ENCODE measurements at places on chromosomes 11 and 22.

DNA sequence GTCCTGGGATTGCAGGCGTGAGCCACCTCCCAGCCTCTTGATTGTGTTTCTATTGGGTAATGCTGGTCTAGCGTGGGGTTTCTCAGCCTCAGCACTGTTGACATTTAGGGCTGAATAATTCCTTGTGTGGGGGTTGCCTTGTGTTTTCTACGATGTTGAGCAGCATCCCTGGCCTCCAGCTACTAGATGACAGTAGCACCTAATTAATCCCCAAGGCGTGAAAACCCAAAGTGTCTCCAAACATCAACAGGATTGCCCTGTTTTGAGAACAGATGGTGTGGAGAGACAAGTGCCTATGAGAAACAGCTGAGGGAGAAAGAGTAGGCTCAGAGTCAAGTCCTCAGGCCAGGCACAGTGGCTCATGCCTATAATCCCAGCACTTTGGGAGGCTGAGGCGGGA lies 67.2 kb downstream of the SGSM1 start:
- no peak for DNase-seq

DNA sequence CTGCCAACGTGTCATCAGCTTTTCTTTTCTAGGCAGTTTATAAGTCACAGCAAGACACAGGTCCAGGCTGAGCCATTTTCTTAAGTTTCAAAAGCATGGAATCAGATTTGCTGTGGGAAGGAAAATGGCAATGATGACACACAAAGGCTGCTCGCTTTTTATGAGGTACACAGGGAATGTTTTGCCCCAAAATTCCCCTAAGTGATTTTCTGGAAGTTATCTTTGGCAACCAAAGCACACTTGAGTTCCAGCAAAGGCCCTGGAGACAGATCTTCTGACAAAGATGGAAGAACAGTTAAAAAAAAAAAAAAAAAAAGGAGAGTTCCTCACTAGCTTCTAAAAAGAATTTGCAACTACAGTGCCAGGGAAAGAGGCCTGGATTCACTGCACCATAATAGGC lies 260.8 kb downstream of the LARGE1 start:
- no peak for DNase-seq

DNA sequence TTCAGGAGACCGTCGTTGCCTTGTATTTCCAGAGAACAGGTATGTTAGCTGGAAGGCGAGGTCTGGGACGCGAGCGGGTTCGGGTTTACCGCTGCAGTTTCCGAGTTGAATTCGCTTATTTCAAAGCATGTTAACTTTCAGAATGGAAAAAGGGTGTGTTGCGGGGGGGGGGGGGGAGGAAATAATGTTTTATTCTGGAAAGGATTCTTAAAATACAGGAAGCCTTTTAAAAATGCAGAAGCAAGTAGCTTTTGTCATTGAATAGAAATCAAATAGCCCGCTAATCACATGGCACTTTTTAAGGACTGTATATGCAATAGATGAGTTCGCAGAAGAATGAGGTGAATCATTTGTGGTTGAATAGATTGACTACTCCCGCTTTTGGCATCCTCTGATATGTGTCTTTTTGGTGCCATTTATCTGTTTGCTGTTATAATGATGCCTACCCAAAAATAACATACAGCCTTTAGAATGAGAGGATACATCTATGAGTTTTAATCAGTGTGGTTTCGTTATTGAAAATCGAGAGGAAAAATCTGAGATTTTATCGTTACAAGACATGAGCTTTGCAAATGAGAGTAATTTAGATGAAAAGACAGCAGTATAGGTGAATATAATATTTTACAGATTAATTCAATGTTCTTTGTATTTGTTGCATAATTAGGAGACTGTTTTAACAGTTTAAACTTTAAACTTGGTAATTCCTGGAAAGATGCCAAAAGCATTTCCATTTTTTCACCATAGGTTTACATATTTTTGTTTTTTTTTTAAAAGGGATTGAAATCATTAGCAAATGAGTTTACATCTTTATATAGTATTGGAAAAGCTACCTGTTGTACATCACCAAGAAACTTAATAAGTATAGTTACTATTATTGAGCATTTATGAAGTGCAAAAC lies 1.7 kb downstream of the PDE3B start:
- no peak for DNase-seq

- DNase-seq, result no peak
Observed at GRCh38 chr22:37627545-37627944, 11.9 kb upstream of the SH3BP1 start.

DNA sequence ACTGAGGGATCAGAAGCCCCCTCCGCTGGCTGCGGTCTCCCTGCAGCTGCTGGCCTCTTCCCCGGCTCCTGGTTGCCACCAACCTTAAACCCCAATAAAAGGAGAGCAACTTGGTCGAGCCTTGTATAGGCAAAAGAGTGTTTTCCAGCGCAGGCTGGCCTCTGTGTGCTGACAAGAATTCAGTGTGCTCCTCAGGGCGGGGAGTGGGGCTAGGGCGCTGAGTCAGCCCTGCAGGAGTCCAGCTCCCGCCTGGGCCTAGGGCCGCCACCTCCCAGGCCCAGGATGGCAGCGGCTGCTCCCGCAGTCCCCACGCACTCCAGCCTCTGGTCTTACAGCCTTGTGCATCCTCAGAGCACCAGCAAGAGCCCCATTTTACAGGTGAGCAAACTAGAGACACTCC lies at the start of gene SHISAL1:
SHISAL1 (minus strand) TSS at position 186 of the 400 bp plus-strand sequence. CDS start 12,006 bp downstream, outside the sequence.
- DNase-seq, result no peak

GRCh38 chr11:71117311-71117710 lies 135.1 kb downstream of the SHANK2 start:
- no peak for DNase-seq

- DNase-seq, result no peak
Observed at GRCh38 chr22:40399621-40400020, 29.2 kb downstream of the SGSM3 start.

GRCh38 chr11:1640076-1640946 lies 10.7 kb downstream of the KRTAP5-5 start:
- no peak for DNase-seq

DNA sequence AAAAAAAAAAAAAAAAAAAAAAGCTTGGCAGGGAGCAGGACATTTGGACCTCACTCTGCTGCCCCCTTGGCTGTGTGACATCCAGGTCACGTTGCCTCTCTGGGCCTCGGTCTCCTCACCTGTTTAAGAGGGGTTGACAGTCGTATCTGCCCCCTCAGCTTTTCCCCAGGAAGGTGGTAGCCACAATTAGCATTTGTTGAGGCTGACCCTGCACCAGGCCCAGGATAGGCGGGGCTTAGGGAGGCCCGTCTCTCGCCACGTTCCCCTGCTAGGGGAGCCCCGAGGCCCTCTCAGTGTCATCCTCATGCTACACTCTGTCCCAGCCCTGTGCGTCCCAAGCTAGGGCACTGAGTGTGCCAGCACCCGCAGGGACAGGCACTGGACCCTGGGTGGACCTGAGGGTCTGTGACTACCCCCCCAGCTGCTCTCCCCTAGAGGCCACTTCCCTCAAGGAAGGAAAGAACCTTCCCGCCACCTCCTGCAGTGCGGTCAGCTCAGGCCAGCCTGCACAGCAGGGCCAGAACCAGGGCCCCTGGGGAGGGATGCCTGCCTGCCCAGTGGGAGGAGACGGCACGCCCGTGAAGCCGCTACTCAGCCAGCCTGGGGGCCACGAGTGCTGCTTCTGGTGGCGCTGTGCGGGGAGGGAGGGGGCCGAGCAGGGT lies 38.5 kb upstream of the PPARA start:
- DNase-seq, result no peak

DNA sequence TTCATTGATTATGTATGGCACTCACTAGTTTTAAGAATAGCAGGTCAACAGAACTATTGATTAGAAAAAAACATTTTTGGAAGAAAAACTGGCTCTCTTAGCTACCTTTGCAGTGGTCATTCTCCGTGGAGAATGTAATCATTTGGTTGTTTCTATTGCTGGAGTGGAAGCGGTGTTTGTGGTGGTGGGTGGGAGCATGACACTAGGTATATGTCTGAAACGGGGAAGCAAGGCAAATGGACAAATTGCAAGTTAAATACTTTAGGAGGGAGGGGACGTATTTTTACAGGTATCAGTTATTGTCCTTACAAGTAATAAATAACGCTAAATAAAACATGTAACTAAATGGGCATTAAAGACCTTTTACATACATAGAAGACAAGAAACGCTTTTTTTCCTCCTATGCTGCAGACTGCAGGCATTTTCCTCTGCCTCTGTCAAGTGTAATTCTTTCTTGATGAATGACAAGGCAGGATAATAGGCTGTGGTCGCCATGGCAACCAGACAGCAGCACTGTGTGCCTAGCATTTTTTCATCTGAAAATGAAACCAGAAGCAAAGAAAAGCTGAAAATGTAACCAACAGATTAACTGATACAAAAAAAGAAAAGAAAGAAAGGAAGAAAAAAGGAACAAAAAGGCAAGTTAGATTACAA lies 46.2 kb downstream of the BLID start:
- DNase-seq, result no peak

DNA sequence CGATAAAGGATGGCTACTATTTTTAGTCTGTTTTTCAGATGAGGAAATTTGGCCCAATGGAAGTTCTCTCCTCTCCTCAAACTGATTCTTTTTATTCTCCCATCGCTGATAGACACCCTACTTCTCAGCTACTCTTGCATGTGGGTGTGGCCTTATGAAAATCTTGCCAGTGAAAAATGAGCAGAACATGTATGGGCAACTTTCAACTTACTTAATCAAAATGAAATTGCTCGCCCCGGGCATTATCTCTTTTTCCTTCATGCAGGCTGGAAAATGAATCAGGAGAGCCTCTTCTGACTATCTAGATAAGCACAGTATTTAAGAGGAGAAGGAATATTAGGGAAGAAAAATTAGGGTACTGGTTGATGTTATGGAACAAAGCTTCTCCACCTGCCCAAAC lies 2354.7 kb upstream of the RAG2 start:
- DNase-seq, result no peak

DNA sequence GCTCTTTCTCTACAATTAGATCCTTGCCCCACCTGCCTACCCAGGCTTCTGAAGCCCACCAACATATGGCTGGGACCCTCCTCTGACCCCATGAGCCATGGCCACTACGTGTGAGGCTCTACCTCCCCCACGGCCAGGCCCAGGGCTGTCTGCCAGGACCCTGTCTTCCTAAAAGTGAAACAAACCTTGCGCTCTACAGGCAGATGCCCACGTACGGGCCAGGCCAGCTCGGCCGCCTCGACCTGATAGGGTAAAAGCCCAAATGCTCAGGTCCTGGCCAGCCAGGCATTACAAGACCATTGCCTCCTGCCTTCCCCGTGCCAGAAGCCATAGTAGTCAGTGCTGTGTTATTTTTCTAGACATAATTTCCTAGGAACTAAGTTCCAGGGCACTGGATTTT lies 1496.4 kb downstream of the BRD1 start:
- DNase-seq, result no peak

- peak; percentile 30 for DNase-seq
Observed at GRCh38 chr11:111378861-111379601, at the start of gene POU2AF1. POU2AF1 (minus strand) TSS chr11:111379275; CDS start chr11:111379177, 98 bp downstream.

- no peak for DNase-seq
Observed at GRCh38 chr22:34784056-34784455, 281.9 kb upstream of the ISX start.

DNA sequence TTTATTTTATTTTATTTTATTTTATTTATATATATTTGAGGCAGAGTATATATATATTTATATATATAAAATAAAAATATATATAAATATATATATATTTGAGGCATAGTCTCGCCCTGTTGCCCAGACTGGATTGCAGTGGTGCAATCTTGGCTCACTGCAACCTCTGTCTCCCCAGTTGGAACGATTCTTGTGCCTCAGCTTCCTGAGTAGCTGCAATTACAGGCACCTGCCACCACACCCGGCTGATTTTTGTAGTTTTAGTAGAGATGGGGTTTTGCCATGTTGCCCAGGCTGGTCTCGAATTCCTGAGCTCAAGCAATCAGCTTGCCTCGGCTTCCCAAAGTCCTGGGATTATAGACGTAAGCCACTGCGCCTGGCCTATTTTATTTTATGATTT lies 31.4 kb downstream of the ACO2 start:
- no peak for DNase-seq

DNA sequence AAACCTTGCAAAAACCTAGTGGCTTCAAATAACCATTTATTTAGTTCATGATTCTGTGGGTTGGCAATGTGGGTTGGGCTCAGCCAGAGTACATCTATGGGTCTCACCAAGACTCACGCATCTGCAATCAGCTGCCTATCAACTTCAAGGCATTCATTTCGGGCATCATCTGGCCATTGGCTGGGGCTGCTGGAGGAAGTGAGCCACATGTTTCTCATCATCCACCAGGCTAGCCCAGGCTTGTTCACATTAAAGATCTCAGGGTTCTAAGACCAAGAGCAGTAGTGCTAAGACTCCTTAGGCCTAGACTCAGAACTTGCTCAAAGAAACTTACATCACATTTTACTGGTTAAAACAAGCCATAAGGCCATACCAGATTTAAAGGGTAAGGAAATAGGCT lies 478.9 kb upstream of the ARHGAP42 start:
- DNase-seq, result no peak

DNA sequence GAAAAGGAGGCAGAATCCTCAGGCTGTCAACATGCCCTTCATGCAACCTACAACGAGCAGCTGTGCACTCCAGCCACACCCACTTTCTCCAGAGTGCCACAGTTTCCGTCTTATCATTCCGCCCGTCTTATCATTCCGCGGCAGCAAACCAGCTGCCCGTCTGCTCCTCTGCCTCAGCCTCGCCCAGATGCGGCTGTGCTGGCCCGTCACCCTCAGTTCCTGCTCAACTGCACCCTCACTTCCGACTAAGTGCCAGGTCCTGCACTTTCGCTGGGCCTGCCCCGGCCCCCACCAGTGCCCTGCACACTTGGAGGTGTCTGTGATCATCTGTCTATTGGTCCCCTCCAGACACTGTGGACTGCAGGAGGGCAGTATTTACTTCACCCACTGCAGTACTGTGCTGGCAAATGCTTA lies 43.7 kb downstream of the MICAL3 start:
- no peak for DNase-seq

DNA sequence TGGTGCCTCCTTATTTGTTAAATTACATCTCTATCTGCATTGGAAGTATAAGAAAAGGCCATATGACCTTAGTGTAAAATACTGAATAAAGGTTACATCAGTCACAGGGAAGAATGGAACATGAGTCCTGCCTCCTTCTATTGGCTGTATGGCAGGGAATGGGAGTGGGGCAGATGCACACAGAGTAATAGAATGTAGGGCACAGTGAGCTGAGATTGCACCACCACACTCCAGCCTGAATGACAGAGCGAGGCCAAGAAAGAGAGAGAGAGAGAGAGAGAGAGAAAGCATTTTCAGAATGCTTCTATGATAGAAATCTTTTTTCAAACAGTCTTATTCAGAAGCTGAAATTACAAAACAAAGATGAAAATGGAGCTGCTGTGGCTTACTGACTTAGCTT lies 58.8 kb downstream of the SLN start:
- no peak for DNase-seq

- no peak for DNase-seq
Observed at GRCh38 chr22:37008365-37008764, 10.9 kb downstream of the TST start.
